ENCODE measurements at places on chromosomes 7 and 10.

DNA sequence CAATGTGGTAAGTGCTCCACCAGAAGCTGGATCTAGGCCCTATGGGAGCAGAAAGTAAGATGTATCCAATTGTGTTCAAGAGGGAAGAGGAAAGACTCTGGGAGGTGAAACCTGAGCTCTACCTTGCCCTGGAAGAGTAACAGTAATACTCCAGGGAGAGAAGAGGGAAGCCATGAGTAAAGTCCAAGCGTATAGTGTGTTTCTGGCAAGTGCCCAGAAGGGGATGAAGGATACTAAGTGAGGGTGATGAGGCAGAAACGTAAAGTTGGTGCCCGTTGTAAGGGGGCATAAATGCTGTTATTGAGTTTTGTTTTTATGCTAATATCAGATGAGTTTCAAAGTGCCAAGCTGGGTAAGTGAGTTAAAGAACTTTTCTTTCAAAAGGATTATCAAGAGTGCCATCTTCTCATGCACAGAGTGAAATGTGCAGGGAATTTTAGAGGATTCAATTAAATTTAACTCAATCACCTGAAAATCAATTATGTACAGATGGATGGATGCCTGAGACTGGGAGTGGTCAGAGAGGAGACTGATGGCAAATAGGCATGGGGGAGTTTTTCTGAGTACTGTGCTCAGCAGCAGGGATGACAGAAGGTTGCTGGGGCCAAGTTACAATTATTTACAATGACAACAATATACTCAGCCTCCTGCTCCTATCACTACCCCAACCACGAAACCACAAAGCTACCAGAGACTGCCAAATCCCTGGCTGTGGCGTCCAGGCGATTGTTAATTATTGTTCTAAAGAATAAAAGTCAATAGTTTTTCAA lies 123.3 kb upstream of the LAMB4 start:
- peak; percentile 28 for DNase-seq

- DNase-seq: peak; percentile 76
These were observed 174.0 kb upstream of the TCF7L2 start for GRCh38 chr10:112775892-112776674.

DNA sequence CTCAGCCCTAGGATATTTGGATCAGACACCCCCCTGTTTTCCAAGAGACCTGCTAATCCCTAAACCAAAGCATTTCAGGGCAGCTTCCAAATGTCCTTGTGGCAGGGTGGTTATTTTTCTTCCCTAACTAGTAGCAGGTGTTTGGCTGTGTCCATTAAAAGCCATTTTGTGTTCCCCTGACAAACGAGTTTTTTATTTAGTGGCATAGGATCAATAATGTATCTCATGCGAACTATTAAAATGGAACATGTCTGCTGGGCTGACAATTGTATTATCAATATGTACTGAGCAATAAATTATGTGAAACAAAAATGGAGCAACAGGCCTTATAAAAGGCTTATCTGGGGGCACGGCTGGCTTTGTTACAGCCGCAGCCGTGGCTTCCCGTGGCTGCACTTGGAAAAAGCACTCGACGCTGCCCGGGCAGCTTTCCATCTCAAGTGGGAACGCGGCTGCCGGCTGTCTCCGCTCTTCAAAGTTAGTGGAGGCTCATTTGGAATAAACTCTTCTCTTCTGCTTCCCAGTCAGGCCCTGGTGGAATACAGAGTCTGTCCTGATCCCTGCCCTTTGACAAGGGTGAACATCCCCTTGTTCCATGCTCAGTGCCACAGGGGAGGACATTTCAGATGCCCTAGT lies 554.3 kb downstream of the TYW1 start:
- DNase-seq: peak; percentile 91

DNA sequence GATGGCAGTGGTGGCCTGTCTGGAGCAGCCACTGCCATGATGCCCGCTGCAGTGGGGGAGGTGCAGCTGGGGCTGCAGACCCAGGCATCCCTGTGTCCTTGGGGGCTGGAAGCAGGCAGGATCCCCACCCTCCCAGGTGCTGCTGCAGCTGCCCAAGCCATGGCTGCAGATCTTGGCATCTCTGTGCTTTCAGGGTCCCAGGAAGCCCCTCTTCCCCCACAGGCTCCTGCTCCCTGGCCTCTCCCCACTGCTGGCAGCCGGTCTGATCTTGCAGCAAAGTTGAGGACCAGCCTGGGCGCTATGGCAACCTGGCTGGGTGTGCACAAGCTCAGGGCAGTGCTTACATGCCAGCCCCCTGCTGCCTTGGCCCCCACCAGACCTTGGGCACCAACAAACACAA lies 78.5 kb downstream of the SAMD9 start:
- no peak for DNase-seq

- peak; percentile 87 for DNase-seq
These were observed 491.3 kb downstream of the RPS24 start for GRCh38 chr10:78524941-78525340.

- no peak for DNase-seq
These were observed 86.8 kb downstream of the COBL start for GRCh38 chr7:51229620-51230323.

GRCh38 chr10:124680675-124681074 lies 63.5 kb downstream of the FAM53B start:
- DNase-seq: no peak

- DNase-seq: peak; percentile 34
These were observed 58.5 kb downstream of the LGI1 start for GRCh38 chr10:93816123-93816747.

GRCh38 chr10:128435811-128436210 lies 309.6 kb upstream of the MKI67 start:
- DNase-seq: no peak

DNA sequence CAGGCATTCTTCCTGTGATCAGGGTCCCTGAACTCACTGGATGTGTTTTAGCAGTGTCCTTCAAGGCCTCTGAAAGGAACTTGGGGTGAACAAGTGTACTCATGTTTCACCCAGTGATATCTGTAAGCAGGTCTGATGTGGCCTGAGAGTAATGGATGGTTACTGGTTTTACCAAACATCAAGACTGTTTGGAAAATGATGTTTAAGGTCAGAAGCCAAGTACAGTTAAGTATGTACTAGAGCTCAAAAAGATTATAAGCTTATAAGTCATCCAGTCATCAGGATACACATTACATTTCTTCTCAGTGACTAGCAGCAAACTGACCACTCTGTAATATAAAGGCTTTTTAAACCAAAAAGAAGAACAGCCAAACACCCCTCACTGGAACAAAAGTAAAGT lies 79.8 kb upstream of the PTN start:
- no peak for DNase-seq

DNA sequence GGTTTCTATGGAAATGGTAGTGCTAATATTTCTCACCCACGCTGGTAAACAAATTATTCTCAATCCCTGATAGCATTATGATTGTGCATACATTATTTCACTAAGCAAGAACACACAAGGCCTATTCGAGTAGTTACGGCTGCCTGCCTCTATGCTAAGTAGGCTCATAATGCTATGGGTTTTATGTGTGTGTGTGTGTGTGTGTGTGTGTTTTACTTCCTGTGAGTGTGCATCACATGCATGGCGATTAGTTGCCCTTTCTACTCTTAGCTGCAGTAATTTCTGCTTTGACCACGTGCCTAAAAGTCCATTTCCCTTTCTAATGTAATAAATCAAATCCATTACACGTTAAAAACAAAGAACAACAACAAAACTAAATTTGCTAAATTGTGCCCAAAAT lies 117.0 kb downstream of the CHCHD3 start:
- no peak for DNase-seq

DNA sequence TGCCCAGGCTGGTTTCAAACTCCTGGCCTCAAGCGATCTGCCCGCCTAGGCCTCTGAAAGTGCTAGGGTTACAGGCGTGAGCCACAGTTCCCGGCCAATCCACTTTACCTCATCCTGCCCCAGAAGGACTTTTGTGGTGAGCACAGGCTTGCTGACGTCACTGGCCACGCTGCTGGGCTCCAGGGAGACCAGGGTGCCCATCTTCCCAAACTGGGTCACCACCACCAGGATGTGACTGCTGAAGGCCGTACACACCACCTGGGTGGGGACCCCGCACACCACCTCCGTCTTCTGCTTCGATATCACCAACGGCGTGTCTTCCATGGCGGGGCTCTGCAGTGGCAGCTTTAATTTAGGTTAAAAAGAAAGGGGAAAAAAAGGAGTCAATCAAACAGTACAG lies 816 bp downstream of the PSMG3 start:
- DNase-seq: no peak

DNA sequence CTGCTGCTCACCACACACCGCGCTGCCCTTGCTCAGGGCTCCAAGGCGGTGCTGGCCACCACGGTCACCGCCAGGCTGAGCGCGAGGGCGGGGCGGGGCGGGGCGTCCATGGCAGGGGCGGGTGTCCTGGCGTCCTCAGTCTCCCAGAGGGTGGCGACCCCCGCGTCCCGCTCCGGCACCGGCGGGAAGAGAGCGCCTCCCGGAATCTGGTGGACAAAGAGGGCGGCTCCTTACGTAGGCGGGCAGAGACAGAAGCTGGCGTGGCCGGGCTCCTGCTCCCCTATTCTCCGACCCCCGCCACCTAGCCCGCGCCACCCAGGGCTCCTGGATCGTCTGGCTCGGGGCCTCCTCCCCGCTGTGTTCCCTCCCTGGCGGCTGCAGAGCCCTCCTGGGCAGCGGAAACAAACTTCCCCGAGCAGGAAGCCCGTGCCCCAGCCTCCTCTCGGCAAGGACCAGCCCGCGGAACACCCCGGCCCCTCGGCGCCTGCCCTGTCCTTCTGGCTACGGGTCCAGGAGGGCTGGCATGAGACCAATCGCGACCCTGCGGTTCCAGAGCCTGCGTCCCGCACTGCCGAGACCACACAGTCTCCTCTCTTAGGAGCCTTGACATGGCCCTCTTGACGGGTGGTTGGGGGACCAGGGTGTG lies 133.8 kb upstream of the ZNF92 start:
- no peak for DNase-seq

DNA sequence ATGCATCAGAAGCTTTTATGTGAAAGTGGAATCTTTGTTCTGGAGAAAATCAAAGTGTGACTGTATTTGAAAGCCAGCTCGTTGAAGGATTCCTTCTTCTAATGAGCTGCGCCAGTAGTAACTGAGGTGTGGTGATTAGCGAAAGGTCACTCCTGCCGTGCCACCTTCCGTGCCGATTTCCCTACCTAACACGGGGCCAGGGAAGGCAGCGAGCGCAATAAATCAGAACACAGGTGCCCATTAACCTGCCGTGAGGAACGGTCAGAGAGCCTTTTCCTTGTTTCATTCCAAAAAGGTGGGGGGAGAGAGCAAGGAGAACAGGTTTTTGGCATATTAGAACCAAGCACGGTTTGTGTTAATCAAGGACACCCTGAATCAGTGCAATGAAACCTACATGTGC lies 258.0 kb downstream of the CELF2 start:
- DNase-seq: no peak

GRCh38 chr10:87559392-87559791 lies 54.7 kb downstream of the MINPP1 start:
- no peak for DNase-seq

DNA sequence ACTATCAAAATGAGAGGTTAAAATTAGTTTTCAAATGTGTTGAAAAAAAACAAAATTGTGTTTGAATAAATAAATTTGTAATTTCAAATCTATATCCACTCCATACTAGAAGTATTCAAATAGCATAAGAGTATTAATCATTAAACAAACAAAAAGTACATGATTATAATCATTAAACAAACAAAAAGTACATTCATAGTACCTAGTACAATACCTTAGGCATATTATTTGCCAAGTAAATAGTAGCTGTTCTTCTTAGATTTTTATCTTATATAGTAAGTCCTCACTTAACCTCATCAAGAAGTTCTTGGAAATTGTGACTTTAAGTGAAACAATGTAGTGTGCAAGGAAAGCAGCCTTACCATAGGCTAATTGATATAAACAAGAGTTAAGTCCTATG lies 349.3 kb upstream of the VWC2 start:
- DNase-seq: no peak

GRCh38 chr10:13000431-13000830 lies 1.1 kb downstream of the CCDC3 start:
- DNase-seq: no peak

DNA sequence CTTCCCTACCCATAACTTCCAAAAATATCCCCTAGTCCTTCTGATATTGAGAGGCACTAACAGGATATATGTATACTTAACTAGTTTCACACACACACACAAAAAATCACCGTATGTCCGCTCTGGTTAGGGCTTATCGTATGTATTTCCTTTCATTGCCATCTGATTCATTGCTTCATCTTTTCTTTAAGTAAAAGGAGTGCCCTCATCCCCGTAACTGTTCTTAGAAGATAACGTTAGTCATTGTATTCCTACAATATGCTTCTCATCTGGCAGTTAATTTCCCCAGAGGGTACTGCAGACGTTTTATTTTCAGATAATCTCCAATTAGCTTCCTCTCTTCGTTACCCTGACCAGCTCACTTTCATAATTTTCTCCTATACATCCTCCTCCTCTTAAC lies 37.3 kb downstream of the NRCAM start:
- no peak for DNase-seq

GRCh38 chr10:130516141-130516735 lies 380.0 kb downstream of the GLRX3 start:
- DNase-seq: no peak

DNA sequence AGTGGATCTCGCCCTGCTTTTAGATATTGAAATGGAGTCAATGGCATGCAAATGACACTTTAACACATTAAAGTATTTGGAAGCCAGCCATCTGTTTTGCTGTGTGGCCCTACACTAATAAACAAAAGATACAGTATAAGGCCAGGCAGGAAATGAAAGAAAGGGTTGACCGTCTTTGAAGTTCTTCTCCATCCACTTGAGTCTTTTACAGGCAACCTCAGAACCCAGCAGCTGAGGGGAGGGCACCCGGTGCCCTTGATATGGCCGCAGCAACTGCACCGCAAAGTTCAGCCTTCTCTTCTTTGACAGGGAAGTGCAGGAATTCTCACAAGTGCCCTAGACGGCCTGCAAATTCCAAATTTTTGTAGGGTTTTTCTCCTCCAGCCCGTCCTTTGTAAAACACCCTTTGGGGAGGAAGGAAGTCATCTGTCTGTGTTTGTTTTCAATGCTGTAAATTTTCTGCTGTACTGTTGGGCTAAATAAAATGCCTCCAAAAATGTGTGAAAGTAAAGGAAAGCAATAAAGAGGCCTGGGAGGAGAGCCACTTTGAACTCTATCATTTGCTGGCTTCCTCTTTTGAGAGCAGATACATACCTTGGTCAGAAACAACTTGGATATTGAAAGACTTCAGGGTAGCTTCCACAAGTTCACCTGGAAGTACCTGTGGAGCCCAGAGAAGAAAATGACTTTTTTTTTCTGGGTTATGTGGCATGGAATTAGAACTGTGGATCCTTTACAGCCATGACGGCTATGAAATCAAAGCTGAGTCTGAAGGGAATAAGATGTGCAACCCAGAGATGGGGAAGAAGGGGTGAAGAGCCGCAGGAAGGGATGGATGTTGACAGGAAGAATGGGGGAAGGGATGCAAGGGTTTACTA lies 3.6 kb downstream of the HOXA1 start:
- DNase-seq: no peak

DNA sequence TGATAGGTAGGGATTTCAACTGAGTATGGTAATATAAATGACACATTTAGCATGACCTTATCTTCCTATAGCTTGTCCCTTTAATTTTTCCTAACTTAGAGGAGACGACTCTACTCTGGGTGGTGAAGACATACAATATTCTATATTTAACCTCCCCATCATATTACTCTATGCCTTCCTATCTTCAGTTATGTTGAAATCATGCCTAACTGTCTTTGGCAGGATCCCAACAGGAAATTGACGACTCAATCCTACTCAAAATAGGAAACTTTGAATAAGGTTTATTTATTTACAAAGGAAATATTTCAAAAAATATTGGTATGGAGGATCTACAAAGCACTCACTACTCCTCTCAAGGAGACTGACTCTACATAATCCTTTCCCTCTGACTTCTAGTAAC lies 24.1 kb upstream of the SEMA3A start:
- no peak for DNase-seq

- DNase-seq: no peak
These were observed 148.8 kb downstream of the HIBADH start for GRCh38 chr7:27513885-27514284.
